GM13977 (cell line): ENCODE measurements at places on chromosomes 1 and 21.

DNA sequence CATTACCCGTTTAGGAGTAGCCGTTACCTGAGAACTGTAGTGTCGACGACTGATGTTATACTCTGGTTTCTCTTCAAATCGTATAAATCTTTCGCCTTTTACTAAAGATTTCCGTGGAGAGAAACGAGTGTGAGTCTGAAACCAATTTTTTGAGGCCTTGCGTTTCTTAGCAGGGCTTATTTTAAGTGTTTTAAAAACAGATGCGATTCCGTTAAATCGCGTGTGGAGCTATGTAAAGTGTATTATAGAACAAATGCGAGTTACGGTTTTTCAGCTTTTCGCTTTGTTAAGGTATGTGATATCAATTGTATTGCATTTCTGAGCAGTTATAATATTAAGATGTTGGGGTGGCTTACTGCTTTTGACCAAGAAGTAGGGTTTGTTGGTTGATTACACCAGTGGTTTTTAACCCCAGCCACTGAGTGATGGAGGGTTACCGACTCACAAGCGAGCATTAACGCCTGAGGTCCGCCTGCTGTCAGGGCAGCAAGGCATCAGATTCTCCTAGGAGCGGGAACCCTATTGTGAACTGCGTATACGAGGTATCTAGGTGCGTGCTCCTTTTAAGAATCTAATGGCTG, 18.0 kb downstream of the KIAA2013 start:
- DNase-seq: peak; percentile 80

DNA sequence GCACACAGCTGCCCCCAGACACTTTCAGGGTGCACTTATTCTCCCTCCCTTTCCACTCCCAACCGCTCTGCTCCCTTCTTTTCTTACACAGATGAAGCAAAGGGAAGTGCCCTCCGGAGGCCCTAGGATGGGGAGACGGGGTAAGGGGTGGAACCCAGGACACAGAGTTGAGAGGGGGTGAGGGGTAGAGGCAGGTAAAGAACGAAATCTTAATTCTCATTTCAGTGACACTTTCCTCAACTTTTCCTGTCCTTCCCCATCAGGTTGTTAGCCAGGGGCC, 12.8 kb downstream of the PLEKHO1 start:
- no peak for DNase-seq

DNA sequence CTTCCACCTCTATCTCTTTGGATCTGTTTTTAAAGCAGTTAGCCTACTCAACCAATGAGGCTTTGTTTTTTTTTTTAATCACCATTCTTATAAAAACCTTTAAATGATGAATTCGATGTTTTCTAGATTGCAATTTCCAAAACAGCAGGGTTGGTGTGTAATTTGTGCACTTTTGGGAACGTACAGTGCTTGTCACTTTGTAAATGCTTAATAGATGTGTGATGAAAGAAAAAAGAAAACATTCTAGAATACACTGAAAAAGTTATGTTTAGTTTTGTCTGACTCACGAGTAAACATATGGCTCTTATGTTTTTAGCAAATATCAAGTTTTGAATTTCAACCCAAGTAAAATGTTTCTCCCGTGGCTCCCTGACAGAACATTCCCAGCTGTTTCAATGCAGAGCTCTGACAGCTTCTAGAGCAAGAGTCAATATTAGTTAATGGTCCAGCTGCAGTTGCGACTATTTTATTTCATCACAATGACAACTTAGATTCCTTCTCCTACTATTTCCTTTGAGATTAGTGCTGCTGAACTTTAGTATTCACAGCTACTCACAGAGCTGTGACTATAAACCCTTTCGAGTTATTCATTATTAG, 362.5 kb upstream of the ADAMTS5 start:
- DNase-seq: no peak

- DNase-seq: peak; percentile 13
These were observed 116.1 kb downstream of the SPATA17 start for GRCh38 chr1:217747156-217747769.

DNA sequence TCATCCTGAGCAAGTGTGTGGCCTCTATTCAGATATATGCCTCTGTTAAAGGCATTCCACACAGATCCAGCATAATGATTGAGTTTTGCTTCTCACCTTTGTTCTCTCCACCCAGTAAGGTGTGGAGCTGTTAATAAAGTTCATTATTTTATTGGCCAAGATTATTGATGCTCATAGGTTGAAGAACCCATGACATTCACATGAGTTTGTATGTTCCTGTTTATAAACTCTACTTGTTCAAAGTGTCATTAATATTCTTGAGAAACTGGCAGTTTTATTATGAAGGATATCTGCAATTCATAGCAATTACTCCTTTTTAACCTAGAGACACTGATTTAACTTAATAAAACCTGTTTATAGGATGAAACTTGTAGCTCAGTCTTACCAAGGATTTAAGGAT, 22.0 kb downstream of the IVNS1ABP start:
- DNase-seq: no peak

- DNase-seq: no peak
These were observed 1.8 kb downstream of the RNPC3 start for GRCh38 chr1:103527331-103527730.

- DNase-seq: no peak
These were observed 86.3 kb upstream of the VANGL1 start for GRCh38 chr1:115555446-115555845.

DNA sequence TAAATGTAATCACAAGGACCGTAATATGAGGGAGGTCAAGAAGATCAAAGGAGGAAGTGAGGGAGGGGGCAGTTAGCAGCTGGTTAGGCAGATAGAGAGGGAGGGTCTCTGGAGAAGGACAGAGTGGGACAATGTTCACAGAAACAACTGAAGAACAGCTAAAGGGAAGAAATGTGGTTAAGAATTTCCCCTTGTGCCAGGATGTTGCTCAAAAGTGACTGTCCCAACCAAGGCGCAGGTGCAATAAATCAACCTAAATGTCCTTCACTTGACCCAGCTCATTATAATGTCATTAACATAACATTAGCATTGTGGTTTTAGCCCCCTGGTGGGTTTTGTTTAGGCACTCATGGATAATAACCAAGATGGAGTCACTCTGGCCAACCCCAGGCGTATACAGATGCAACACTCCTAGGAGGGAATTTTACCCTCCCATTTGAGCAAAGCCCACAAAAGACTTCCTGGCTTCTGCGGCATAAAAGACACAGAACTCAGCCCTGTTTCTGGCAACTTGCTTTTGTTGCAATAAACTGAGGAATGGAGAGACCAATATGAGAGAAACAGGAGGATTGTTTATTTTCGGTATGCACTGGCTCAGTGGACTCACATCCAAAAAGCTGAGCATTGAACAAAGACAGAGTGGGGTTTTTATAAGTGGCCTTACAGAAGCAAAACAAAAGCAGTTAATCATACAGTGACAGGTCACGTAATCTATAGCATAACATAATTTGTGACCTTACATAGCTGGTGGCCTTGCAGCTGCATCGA, 7.3 kb upstream of the CA6 start:
- DNase-seq: no peak

- DNase-seq: no peak
These were observed 71.6 kb downstream of the SH3BGR start for GRCh38 chr21:39523399-39523798.

- DNase-seq: no peak
These were observed 111.0 kb downstream of the PTPN14 start for GRCh38 chr1:214440219-214440965.
